Activated CD8-positive, alpha-beta memory T cell treated with anti-CD3 and anti-CD28 coated beads, Interleukin-2, amount 10 ng/mL, durations not matched to agents 7 days and 5 days (primary cell): ENCODE measurements at places on chromosomes 13 and 19. TPM values are rescaled to one million over a fixed set of nuclear protein-coding genes. Genes with fewer than 3 reads are reported as not detected.

PSG6 gene
- not detected for total RNA-seq

GRWD1 gene
- total RNA-seq = 37.9 TPM

GPR18 gene
- 13.1 TPM for total RNA-seq

NTF4 gene
- not detected for total RNA-seq

CYP4F22 gene
- total RNA-seq = 1.2 TPM

MISP gene
- total RNA-seq = not detected

ADM5 gene
- 2.7 TPM for total RNA-seq

LATS2 gene
- 4.7 TPM for total RNA-seq

KLK2 gene
- total RNA-seq = 0.29 TPM

CEACAM7 gene
- total RNA-seq = not detected

NMRK2 gene
- total RNA-seq = not detected

PGPEP1 gene
- 44.7 TPM for total RNA-seq

KISS1R gene
- 0.66 TPM for total RNA-seq

ZNF835 gene
- total RNA-seq = 2.1 TPM

C19orf67 gene
- total RNA-seq = not detected

IGFL3 gene
- total RNA-seq = not detected

ZNF296 gene
- total RNA-seq = 5.3 TPM
